ENCODE measurements at places on chromosomes 16 and 17. TPM values are rescaled to one million over a fixed set of nuclear protein-coding genes. Genes with fewer than 3 reads are reported as not detected.

Gene ALDH3A2
- total RNA-seq, result 107 TPM

Gene LYRM9
- 15.3 TPM for total RNA-seq

Gene AFMID
- total RNA-seq, result 33.7 TPM

Gene ITGAX
- total RNA-seq, result 134 TPM

DNA sequence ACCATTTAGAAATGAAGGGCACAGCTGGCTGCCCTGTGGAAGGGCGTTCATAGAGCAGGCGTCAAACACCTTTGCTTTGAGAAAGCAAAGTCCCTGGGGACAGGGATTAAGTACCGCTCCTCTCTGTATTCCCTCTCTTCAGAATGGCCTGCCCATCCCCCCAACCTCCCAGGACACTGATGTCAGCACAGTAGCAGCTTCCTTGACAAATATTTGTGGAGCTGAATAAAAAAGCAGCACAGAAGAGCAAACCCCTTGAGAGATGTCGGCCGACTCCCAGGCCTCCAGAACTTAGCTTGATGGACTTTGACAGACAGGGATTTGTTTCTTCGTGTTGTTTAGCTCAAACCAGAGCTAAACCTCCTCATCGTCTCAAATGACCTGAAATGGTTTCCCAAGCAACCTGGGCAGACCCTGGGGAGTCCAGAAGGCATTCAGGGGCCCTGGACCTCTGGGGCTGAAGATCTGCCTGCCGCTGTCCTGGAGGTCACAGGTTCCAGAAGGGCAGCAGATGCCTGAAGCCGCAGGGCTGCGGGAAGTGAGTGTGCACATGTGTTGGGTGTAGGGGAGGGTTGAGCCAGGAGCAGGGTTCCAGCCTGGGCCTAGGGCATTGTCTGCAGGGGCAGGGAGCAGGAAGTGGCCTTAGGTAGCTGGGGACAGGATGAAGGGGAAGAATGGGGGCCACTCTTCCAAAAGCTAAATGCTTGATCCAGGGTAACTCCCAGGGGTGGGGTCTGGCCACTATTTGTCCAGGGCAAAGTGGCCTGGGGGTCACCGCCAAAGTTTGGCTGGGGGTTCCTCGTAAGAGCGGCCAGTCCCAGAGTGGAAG, 42.3 kb upstream of the NKD1 start:
- no peak for DNase-seq
- H3K4me1 ChIP-seq, result no peaks in the 10 kb centered on the region
- peaks cover 2% of the 10 kb centered on the region for H3K27me3 ChIP-seq
- no peaks in the 10 kb centered on the region for H3K36me3 ChIP-seq
- H3K27ac ChIP-seq, result no peak overlapping the region
- H3K4me3 ChIP-seq, result no peak overlapping the region

DNA sequence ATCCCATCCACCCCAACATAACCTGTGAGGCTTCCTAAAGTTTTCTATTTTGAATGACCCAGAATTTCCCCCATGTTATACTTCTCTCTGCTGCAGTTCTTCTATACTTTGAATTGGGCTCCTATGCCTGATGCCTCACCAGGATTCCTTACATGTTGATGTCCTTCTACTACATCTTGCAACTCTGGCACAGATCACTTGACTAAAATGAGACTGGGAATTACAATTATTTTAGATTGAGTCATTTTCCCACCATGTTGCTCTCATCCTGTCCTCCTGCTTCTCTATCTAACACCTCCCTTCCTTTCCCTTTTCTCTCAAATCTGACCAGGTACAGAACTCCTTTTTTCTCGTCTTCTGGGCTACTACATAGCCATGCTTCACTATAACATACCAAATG, 314.0 kb upstream of the KCNJ16 start:
- no peak overlapping the region for H3K27ac ChIP-seq
- DNase-seq, result no peak
- H3K36me3 ChIP-seq, result no peaks in the 10 kb centered on the region

- peaks cover 44% of the 10 kb centered on the region for H3K4me1 ChIP-seq
- H3K36me3 ChIP-seq, result peaks cover 5% of the 10 kb centered on the region
- H3K27me3 ChIP-seq, result no peaks in the 10 kb centered on the region
- no peak overlapping the region for H3K27ac ChIP-seq
Observed at GRCh38 chr16:85582229-85582991, 30.7 kb upstream of the GSE1 start.

- no peaks in the 10 kb centered on the region for H3K36me3 ChIP-seq
- peaks cover 4% of the 10 kb centered on the region for H3K27me3 ChIP-seq
- no peak overlapping the region for H3K4me3 ChIP-seq
- H3K27ac ChIP-seq, result no peak overlapping the region
- DNase-seq, result no peak
- H3K4me1 ChIP-seq, result no peaks in the 10 kb centered on the region
Observed at GRCh38 chr17:33210285-33210684, 82.8 kb downstream of the ASIC2 start.

GRCh38 chr17:82668631-82669099, 20.4 kb upstream of the WDR45B start:
- H3K27me3 ChIP-seq, result no peaks in the 10 kb centered on the region
- no peaks in the 10 kb centered on the region for H3K36me3 ChIP-seq

GRCh38 chr16:66549284-66550131, at the start of gene TK2:
TSS of gene TK2 (minus strand) at chr16:66550122. CDS start at chr16:66550061, 61 bp downstream.
- H3K27me3 ChIP-seq, result no peaks in the 10 kb centered on the region
- peak; percentile 87 for DNase-seq
- H3K4me1 ChIP-seq, result peaks cover 15% of the 10 kb centered on the region
- peak within 1 kb of the TSS; percentile 74 for H3K4me3 ChIP-seq

DNA sequence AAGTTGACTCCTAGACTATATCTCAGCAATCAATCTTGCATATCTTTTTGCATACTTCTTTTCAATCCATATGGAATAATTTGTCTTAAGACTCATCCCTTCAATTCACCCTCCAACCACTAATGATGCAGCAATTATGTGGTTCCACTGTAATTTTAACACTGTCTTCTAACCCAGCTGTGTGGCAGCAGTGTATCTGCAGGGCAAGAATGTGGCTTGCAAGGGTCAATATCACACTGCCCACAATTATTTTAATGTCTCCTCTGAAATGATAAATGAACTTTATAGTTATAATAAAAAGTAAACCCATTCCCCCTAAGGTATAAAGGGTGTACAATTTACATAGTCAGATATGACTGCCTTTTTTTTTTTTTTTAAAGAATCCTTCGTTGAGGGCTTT, 48.6 kb downstream of the FTO start:
- no peaks in the 10 kb centered on the region for H3K27me3 ChIP-seq
- no peak overlapping the region for H3K4me3 ChIP-seq
- H3K36me3 ChIP-seq, result no peaks in the 10 kb centered on the region
- peaks cover 8% of the 10 kb centered on the region for H3K4me1 ChIP-seq
- no peak for DNase-seq

GRCh38 chr17:45837603-45838002, 7.1 kb upstream of the SPPL2C start:
- no peak overlapping the region for H3K4me3 ChIP-seq
- DNase-seq, result no peak
- H3K36me3 ChIP-seq, result no peaks in the 10 kb centered on the region
- H3K27me3 ChIP-seq, result no peaks in the 10 kb centered on the region
- H3K27ac ChIP-seq, result no peak overlapping the region
- H3K4me1 ChIP-seq, result no peaks in the 10 kb centered on the region

- H3K4me1 ChIP-seq, result peaks cover 5% of the 10 kb centered on the region
- H3K36me3 ChIP-seq, result no peaks in the 10 kb centered on the region
- no peak for DNase-seq
- no peak overlapping the region for H3K4me3 ChIP-seq
Observed at GRCh38 chr16:87048730-87049115, 268.5 kb downstream of the C16orf95 start.

GRCh38 chr16:50114357-50115129, 38.6 kb upstream of the TENT4B start:
- H3K36me3 ChIP-seq, result no peaks in the 10 kb centered on the region
- H3K27me3 ChIP-seq, result no peaks in the 10 kb centered on the region
- no peaks in the 10 kb centered on the region for H3K4me1 ChIP-seq
- no peak overlapping the region for H3K27ac ChIP-seq
- no peak for DNase-seq
- H3K4me3 ChIP-seq, result no peak overlapping the region

GRCh38 chr17:58172369-58173071, 5.7 kb downstream of the OR4D2 start:
- H3K36me3 ChIP-seq, result no peaks in the 10 kb centered on the region
- H3K4me1 ChIP-seq, result no peaks in the 10 kb centered on the region
- no peak overlapping the region for H3K27ac ChIP-seq
- H3K27me3 ChIP-seq, result peaks cover 9% of the 10 kb centered on the region
- DNase-seq, result peak; percentile 7

DNA sequence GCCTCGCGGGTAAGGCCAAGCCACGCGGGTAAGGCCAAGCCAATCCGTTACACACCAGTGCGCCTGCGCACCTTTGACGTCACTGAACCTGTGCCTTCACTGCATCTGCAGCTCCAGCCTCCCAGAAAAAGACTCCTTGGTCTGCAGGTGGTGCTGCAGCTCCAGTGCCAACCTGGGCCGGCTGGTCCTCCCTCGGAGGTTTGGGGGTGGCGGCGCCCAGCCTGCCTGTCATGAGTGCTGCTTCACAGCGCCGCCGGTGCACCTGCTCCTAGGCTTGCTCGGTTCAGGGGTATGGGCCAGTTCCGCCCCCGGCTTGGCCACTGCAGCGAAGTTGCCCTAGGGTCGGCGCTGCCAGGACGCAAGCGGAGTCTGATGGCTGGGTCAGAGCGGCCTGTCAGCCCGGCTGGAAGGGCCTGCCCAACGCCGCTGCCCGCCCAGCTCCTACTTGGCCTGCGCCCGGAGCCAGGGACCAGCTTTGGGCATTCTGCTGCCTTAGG, 146.6 kb downstream of the USP22 start:
- DNase-seq, result peak; percentile 13
- H3K27me3 ChIP-seq, result no peaks in the 10 kb centered on the region
- H3K27ac ChIP-seq, result no peak overlapping the region

- H3K4me3 ChIP-seq, result no peak overlapping the region
- DNase-seq, result peak; percentile 42
- no peaks in the 10 kb centered on the region for H3K27me3 ChIP-seq
- H3K36me3 ChIP-seq, result peaks cover 14% of the 10 kb centered on the region
- H3K4me1 ChIP-seq, result no peaks in the 10 kb centered on the region
- no peak overlapping the region for H3K27ac ChIP-seq
Observed at GRCh38 chr16:81657224-81657623, 121.9 kb upstream of the PLCG2 start.

- H3K36me3 ChIP-seq, result no peaks in the 10 kb centered on the region
- no peak for DNase-seq
- no peaks in the 10 kb centered on the region for H3K27me3 ChIP-seq
- no peak overlapping the region for H3K27ac ChIP-seq
Observed at GRCh38 chr17:828761-829160, 46.6 kb downstream of the MRM3 start.

DNA sequence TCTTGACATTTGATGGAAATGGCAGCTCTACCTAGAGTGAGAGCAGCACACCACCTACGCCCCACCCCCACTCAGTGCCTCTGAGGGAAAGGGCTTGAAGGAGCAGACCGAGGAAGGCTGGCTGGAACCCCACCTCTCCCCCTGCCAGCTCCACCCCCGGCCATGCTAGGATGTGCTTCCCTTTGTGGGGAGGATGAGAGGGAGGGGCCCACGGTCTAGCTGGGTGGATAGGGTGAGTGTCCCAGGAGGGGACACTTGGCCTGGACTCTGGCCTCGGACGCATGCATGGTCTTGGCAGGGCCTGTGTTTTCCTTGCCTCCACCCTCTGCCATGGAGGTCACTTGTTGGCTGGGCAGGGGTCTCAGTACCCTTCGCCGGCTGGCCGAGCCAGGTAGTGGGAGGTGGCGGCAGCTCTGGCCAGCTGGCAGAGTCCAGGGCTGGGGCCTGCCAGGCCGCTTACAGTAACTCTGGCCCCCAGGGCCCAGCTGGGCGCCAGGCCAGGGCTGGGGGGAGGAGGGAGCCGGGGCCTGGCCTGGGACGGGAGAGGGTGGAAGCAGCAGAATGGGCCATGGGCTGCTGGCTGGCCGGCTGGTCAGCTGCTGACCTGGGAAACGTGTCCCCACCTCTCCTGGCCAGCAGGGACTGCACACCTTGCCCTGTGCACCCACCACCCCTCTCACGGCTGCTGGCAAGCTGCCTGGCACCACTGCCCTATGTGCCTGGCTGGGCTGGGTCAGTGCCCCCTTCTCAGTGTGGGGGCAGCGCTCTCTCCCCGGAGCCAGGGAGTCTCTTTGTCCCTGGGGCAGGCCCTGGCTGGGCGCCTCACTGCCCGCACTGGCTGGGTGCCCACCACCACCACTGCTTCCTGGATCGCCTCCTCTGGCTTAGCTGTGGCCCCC, 23.0 kb downstream of the RARA start:
- H3K36me3 ChIP-seq, result peaks cover 12% of the 10 kb centered on the region
- peaks cover 34% of the 10 kb centered on the region for H3K4me1 ChIP-seq
- peak; percentile 88 for DNase-seq
- H3K4me3 ChIP-seq, result no peak overlapping the region

- no peak for DNase-seq
- peaks cover 41% of the 10 kb centered on the region for H3K27me3 ChIP-seq
- H3K36me3 ChIP-seq, result no peaks in the 10 kb centered on the region
- H3K27ac ChIP-seq, result no peak overlapping the region
- no peak overlapping the region for H3K4me3 ChIP-seq
- peaks cover 7% of the 10 kb centered on the region for H3K4me1 ChIP-seq
Observed at GRCh38 chr16:56591377-56592060, 2.2 kb downstream of the MT3 start.

GRCh38 chr17:29568331-29569244, at the start of gene TP53I13:
TSS of gene TP53I13 (plus strand) at chr17:29568701. CDS start at chr17:29568759, 58 bp downstream.
- H3K4me3 ChIP-seq, result peak within 1 kb of the TSS; percentile 48
- H3K4me1 ChIP-seq, result peaks cover 33% of the 10 kb centered on the region
- DNase-seq, result peak; percentile 91

DNA sequence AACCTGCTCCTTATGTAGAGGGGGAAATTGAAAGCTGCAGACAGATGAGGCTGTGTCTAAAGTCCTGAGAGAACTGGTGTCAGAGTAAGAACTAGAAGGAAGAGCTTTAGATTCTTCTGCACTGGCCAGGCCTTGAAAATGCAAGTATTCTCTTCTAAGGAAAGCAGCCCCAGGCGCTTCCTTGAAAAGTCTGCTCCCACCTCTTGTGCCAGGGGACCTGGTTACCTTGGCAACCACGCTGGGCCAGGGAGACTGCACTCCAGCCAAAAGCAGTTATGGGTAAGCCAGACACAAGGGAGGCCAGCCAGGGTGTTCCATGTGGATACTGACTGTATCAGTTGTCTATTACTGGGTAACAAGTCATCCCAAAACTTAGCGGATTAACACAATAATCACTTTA, 228.6 kb upstream of the SDK2 start:
- H3K27ac ChIP-seq, result no peak overlapping the region
- no peaks in the 10 kb centered on the region for H3K27me3 ChIP-seq

All from lung (tissue), 17 donors.